ENCODE measurements at places on chromosomes 3 and 15. TPM values are rescaled to one million over a fixed set of nuclear protein-coding genes. Genes with fewer than 3 reads are reported as not detected.

- no peak for DNase-seq
Measured at GRCh38 chr3:158169091-158169491, 59.2 kb downstream of the RSRC1 start.

GRCh38 chr3:182165234-182165633 is 453.5 kb downstream of the SOX2 start:
- no peak for DNase-seq

DNA sequence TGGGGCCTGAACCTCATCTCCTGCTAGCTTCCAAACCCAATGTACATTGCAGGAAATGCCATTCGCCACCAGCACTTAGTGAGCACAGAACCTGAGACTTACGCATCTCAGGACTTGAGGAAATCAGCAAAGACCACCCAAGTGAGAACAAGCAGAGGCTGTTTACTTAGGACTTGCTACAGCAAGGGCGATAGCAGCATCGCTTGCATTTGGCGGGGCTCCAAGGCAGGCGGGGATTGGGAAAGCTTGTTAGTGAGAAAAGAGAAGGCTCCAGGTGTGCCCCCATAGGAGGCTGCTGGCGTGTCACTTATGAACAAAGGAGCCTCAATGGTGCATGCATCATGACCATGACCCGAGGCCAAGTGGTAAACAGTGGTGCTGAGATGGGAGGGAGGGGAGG is 19.7 kb downstream of the SLC6A20 start:
- DNase-seq, result no peak

GPR149 gene
- 0.14 TPM for polyA plus RNA-seq

ZNF280D gene
- polyA plus RNA-seq, result 36.9 TPM

SIN3A gene
- 33.5 TPM for polyA plus RNA-seq

ARGFX gene
- polyA plus RNA-seq, result not detected

RBPMS2 gene
- polyA plus RNA-seq, result 4.4 TPM
